ENCODE measurements at places on chromosomes 7 and 10. TPM values are rescaled to one million over a fixed set of nuclear protein-coding genes. Genes with fewer than 3 reads are reported as not detected.

GPR15LG gene
- total RNA-seq = not detected

AKR1D1 gene
- 0.28 TPM for total RNA-seq

DNA sequence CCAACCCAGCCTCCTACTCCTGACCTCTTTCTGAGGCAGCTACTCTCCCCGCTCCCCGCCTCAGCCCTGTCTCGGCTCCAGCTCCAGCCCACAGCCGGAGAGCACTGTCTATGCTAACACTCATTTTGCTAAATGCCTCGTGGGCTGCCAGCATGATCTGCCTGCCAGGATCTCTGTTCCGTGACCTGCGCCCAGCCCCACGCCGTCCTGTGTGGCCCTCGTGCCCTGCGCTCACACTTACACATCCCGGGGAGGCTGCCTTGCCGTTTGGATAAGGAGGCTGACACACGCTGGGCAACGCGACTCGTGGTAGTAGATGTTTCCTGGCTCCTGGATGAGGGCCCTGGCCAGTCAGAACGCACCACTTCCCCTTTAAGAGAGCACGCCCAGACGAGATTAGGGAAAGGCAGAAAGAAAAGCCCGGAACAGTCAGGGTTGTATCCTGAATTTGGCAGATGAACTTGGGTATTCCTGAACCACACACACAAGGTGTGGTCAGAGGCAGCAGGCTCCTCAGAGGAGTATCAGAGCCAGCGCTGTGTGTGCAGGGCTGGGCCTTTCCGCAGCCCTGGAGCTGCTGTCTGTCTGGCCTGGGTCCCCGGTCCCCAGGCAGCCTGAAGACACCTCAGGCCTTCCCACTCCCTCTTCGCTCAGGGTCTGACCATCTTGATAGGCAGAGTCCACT lies 97.7 kb upstream of the EFCAB10 start:
- no peaks in the 10 kb centered on the region for H3K27me3 ChIP-seq
- no peak overlapping the region for H3K27ac ChIP-seq
- H3K4me3 ChIP-seq = no peak overlapping the region
- peaks cover 18% of the 10 kb centered on the region for H3K4me1 ChIP-seq
- peak; percentile 81 for DNase-seq

DNA sequence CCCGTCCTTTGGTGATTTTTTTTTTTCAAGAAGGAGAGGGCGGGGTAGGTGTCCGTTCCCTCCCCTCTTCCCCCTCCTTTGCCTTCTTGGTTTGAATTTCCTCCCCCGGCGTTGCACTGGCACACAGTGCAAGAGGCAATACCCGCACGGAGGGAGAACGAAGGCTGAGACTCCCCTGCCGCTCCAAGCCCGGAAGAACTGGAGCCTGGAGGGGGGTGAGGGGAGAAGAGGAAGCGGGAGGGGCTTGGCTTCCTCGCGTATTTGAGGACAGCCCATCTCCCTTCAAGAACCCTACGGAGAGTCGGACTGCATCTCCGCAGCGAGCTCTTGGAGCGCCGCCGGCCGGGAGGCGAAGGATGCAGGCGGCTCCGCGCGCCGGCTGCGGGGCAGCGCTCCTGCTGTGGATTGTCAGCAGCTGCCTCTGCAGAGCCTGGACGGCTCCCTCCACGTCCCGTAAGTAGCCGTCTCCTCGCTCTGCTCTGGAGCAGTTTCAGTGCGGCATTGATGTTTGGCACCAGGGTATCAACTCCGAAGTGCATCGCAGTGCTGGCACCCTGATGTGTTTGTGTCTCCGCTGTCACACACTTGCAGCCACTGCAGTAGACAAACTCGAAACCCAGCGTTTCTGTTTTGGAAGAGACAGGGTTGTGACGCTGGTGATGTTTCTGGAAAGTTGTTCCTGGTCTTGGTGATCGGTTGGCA lies at the start of gene CNTNAP2:
Gene CNTNAP2, plus strand, starts transcription at position 281 of the 702 bp plus-strand sequence. Its CDS starts 76 bp downstream, at position 357.
- DNase-seq = peak; percentile 74
- peaks cover 40% of the 10 kb centered on the region for H3K27me3 ChIP-seq
- H3K4me1 ChIP-seq = peaks cover 3% of the 10 kb centered on the region
- peak within 1 kb of the TSS; percentile 64 for H3K4me3 ChIP-seq
- no peak within 1 kb of the TSS for H3K27ac ChIP-seq

GRCh38 chr7:7529328-7529727 lies 6.3 kb downstream of the COL28A1 start:
- no peak overlapping the region for H3K27ac ChIP-seq
- H3K4me3 ChIP-seq = no peak overlapping the region
- H3K4me1 ChIP-seq = no peaks in the 10 kb centered on the region
- no peaks in the 10 kb centered on the region for H3K27me3 ChIP-seq

GRCh38 chr10:14004536-14004935 lies 326.2 kb downstream of the FRMD4A start:
- DNase-seq = no peak
- H3K27ac ChIP-seq = no peak overlapping the region
- H3K4me3 ChIP-seq = no peak overlapping the region
- H3K4me1 ChIP-seq = peaks cover 3% of the 10 kb centered on the region
- H3K36me3 ChIP-seq = no peaks in the 10 kb centered on the region

DNA sequence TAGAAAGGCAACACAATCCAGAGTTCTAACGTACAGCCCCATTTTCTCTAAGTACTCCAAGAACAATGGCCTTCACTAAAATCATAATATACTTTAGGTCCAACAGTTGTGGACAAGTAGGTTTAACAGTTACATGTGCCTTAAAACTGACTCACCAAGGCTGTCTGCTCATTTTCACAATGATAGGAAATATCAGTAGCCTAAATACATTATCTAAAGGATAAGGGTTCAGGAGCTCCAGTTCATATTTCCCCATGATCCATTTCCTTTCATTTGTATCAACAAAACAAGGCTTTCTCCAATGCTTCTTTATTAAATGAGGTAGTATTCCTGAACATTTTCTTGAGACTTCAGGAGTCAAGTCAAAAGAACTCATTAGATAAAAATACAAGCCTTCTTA lies 164.0 kb downstream of the SLC25A13 start:
- DNase-seq = no peak
- H3K4me3 ChIP-seq = no peak overlapping the region
- no peaks in the 10 kb centered on the region for H3K4me1 ChIP-seq
- no peaks in the 10 kb centered on the region for H3K27me3 ChIP-seq
- no peaks in the 10 kb centered on the region for H3K36me3 ChIP-seq

DNA sequence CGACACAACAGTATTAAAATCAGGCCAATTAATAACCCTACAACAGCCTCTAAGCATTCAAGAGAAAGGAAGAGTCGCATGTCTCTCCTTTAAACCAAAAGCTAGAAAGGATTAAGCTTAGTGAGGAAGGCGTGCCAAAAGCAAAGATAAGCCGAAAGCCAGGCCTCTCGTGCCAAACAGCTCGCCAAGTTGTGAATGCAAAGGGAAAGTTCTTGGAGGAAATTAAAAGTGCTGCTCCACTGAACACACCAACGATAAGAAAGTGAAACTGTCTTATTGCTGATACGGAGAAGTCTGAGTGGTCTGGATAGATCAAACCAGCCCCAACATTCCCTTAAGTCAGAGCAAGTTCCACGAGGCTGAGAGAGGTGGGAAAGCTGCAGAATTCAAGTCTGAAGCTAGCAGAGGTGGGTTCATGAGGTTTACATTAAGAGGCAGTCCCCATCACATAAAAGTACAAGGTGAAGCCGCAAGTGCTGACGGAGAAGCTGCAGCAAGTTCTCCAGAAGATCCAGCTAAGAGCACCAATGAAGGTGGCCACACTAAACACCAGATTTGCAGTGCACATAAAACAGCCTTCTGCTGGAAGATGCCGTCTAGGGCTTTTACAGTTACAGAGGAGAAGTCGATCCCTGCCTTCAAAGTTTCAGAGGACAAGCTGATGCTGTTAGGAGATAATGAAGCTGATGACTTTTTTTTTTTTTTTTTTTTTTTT lies 194.8 kb downstream of the MAD1L1 start:
- H3K4me3 ChIP-seq = no peak overlapping the region
- H3K27me3 ChIP-seq = no peaks in the 10 kb centered on the region
- peaks cover 14% of the 10 kb centered on the region for H3K4me1 ChIP-seq
- no peak overlapping the region for H3K27ac ChIP-seq
- no peak for DNase-seq
